ENCODE measurements at places on chromosomes 6 and 20. TPM values are rescaled to one million over a fixed set of nuclear protein-coding genes. Genes with fewer than 3 reads are reported as not detected.
A peak's percentile ranks its signal among the peaks of the same experiment; 100 is the strongest.

DNA sequence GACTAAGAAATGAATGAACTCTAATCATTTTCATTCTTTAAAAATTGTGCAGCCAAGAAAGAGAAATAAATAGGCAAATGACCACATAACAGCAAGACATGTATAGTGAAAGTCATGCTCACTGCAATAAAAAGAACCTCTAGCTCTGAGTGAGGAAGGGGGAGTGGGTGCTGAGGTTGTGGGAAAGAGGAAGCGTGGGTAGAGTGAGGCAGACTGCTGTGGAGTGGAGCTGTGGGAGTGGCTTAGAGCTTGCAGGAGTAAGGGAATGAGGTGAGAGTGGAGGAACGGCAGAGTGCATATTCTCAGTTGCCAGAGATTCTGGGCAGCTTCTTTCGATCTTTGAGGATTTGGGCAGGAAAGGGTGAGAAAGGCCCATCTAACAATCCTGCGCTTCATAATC lies 10.4 kb downstream of the DEFB129 start:
- DNase-seq = no peak

- DNase-seq = no peak
Measured at GRCh38 chr6:164345806-164346496, 931.4 kb downstream of the QKI start.

DNA sequence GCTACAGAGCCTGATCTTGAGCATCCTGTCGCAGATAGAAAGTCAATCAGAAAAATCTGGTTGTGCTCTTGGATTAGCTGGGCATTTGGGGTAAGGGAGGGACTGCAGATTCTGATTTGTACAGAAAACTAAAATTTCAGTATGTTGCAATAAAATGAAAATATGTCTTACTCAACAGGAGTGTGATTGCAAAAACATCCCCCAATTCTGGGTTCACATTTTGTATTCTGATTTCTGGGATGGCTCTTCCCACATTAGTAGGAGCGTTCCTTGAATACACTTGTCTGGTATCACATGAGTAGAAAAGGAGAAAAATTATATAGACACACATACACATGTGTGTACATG lies 40.5 kb downstream of the PANK2 start:
- DNase-seq = no peak

DNA sequence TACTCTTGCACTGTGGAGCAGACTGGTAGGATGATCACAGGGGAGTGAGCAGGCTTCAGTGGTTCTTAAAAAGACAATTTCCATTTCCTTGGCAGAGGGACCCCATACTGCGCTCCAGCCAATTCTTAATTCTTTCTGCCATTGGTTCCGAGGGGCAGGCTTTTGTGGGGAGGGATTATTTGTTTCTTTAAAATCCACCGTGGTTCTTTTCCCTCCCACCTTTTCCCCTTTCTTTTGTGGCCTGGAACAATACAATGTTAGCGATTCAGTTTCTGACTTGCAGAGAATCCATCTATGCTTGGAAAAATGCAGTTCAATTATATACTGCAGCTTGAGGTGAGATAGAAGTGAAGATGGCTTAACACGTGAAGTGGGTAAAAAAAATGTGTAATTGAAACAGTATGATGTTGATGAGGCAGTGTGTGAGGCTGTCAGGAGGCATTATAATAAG lies 379.0 kb upstream of the FLRT3 start:
- no peak for DNase-seq

GRCh38 chr6:36306375-36306774 lies 30.3 kb downstream of the BNIP5 start:
- no peak for DNase-seq

DNA sequence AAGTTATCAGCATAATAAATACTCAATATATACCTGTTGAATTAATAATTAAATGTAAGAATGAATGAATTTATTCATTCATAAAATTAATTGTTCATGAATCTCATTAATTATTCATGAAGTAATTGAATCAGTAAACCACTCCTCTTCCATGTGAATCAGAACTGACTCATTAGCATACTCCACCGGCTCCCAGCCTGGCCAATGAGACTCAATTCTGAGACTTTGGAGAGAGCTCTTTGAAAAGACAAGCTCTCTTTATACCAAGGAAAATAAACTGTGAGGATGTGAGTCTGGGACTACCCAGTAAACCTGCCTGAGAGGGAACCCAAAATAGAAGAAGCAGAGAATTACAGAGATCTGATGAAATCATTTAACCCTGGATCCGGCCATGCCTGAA lies 8.4 kb upstream of the SLC2A10 start:
- DNase-seq = peak; percentile 51

DNA sequence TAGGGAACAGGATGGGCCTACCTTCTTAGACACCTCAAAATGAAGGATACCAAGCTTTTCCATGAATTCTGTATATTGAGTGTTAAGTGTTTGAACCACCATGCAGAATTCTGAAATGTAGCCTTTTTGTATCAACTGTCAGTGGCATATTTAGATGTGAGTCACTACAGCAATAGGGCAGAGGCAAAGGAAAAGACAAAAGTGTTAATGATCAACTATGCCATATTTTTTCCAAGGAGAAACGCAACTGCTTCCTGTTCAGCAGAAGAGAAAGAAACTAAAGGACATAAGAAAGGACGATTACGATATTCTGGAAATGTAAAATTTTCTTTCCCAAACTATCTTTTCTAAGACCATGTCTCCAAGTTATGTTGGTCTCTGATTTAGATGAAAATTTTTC lies 104.6 kb upstream of the RSPO3 start:
- DNase-seq = no peak

- DNase-seq = no peak
Measured at GRCh38 chr6:96104910-96105309, 89.1 kb downstream of the FUT9 start.

DNA sequence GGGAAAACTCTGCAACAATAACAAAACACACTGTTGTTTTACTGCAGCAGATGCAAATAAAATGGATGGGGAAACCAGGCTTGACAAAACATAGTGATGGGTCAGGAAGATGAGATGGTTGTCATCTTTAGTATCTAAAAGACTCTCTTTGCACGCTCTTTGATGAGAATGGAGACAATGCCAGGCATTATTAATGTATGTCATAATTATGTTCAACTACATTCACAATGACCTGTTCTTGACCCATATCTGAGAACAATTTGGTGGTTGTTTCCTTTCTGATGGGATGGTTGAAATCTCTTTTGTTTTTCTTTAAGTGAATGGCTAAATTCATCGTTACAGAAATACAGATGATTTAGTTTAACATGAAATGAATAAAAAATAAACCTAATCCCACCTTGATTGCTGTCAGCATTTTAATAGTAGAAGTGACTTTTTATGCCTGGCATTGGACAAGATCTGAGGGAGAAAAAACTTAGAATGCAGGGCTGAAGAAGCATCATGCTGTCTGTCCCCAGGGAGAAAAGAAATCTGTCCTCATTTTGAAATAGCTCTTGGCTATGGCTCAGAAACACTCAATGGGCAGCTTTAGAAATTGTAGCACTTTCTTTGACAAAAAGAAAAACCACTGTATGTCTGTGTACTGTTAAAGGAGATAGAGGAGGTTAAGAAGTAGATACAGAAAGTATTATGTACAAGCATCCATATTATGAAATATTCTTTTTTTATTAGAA lies 12.4 kb upstream of the GRIK2 start:
- DNase-seq = no peak

- DNase-seq = no peak
Measured at GRCh38 chr6:119243037-119243436, 106.5 kb downstream of the MAN1A1 start.

DNA sequence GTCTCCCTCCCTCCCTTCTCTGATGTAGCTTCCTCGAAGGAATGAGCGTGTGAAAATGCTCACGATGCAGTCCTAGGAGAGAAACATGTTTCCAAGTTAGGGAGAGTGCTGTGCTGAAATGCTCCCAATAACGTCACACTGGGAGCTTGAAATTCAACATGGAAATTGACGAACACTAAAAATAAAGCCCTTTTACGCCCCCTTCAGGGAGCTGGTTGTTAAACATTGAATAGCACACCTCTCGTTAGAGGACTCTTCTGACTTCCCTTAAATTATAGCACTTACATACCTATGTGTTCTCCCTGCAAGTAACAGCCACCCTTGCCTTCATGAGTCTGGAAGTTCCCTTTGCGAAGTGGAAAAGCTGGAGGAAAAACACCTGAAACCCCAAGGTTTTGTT lies 88.6 kb downstream of the BFSP1 start:
- DNase-seq = no peak

DNA sequence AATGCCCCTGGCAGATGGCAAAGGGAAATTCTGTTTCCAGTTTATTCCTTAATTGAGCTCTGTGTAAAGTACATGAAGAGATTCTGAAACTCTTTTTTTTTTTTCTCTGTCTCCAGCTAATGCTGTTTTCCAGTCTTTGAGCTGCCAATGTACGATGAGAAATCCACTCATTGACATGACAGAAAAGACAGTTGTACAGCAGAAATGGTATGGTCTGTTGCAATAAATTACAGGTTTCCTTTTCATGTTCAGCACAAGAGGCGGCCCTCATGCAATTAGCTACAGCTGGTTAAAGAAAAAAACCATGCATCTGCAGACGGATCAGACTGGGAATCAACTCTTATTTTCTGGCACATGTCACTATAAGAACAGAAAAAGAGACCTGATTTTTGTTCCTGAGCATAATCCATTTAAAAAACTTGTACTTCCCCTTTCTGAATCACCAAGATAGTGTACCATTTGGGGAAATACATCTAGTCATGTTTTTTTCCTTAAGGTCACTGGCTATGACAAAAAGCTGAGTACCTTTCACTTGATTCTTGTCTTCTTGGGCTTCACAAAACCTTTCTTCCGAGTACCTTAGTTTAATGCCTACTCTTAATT lies 289.8 kb upstream of the PREP start:
- no peak for DNase-seq

DNA sequence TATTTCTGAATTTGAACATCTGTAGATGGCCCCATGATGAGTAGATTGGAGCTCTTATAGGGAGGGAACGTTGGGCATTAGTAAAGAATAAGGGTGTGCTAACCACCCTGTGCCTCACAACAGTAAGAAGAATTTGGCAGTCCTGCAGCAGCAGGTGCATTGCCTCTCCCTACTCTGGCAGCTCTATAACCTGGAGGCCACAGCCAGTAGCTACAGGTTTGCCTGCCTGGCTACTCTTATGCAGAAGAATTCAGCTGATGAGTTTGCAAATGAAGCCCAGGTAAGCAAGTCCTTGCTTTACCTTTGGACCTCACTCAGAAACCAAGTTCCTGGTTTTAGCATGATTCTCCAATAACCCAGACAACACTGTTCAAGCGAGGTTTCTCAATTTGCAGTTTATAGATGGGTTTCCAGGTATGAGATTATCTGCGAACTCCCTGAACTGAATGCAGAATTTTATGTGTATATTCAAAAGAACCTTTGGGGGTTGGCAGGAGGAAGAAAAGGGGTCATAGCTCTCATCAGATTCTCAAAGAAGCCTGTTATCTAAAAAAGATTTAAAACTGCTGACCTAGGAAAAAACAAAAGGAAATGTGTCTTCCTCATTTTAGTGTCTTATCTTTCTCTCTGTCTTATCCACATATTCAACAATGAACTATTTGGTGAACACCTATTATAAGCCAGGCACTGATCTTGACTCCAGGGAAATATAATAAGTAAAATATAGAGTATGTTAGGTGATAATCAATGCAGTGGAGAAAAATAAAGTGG lies 18.9 kb downstream of the TREML1 start:
- no peak for DNase-seq

- DNase-seq = no peak
Measured at GRCh38 chr6:816510-817084, 123.7 kb upstream of the EXOC2 start.

- DNase-seq = peak; percentile 67
Measured at GRCh38 chr6:129859524-129859923, 1.6 kb downstream of the TMEM244 start.

GRCh38 chr6:20034408-20034769 lies 177.9 kb downstream of the MBOAT1 start:
- no peak for DNase-seq

- DNase-seq = no peak
Measured at GRCh38 chr20:62401331-62401779, 5.7 kb downstream of the CABLES2 start.

DNA sequence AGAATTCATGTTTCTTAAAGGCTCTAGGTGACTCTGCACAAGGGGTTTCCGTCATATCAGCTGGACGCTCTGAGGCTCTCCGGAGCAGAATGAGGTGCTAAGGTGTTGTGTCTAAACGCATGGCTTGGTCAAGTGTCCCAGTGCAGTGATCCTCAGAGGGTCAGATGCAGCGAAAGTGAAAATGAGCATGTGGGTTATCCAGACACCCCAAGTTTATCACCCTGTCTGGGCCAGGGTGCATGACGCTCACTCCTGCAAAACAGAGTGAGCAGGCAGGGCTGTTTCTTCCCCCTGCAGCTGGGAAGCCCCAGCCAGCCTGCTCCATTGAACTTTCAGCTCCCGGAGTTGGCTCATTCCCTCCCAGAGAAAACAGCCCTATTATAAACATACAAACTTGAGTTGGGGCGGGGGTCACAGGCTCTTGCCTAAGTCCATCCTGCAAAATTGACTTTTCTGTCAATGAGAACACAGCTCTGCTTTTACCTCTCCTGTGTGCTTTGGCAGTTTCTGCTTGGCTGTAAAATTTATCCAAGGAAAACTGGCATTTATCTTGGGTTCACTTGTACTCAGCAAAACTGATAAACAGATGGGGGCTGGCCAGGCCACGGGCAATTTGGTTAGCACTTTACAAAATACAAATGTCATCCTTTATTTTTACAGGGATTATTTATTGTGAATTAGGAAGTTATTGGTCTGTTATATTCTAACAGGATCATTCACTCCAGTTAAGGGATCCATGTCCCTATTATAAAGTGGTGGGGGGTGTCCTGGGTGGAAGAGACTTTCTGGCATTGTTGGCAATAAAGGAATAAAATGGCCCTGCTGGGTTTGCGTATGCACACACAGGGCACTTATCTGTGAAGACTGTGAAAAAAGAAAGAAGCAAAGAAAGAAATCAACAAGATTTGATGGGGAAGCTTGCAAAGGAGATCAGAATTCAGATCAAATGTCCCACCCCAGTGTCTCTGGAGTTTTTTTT lies 154.9 kb downstream of the FOXA2 start:
- DNase-seq = no peak

GRCh38 chr20:20890751-20891150 lies 178.3 kb upstream of the RALGAPA2 start:
- DNase-seq = no peak

The FLRT3 gene
- 0.27 TPM for total RNA-seq

The FOXS1 gene
- total RNA-seq = 0.12 TPM

The FUT9 gene
- not detected for total RNA-seq

The GPR63 gene
- total RNA-seq = not detected

The ENPP4 gene
- total RNA-seq = 3.1 TPM

The HLA-DPA1 gene
- total RNA-seq = 2.0 TPM

The TTI1 gene
- 40.3 TPM for total RNA-seq

The HMGN3 gene
- 145 TPM for total RNA-seq

All from M059J (cell line).